ENCODE measurements at places on chromosomes 1 and 21.

GRCh38 chr1:106755682-106756406 lies 300.6 kb upstream of the PRMT6 start:
- peak; percentile 27 for DNase-seq

GRCh38 chr21:35906586-35906985 lies 153.7 kb downstream of the SETD4 start:
- DNase-seq = no peak

DNA sequence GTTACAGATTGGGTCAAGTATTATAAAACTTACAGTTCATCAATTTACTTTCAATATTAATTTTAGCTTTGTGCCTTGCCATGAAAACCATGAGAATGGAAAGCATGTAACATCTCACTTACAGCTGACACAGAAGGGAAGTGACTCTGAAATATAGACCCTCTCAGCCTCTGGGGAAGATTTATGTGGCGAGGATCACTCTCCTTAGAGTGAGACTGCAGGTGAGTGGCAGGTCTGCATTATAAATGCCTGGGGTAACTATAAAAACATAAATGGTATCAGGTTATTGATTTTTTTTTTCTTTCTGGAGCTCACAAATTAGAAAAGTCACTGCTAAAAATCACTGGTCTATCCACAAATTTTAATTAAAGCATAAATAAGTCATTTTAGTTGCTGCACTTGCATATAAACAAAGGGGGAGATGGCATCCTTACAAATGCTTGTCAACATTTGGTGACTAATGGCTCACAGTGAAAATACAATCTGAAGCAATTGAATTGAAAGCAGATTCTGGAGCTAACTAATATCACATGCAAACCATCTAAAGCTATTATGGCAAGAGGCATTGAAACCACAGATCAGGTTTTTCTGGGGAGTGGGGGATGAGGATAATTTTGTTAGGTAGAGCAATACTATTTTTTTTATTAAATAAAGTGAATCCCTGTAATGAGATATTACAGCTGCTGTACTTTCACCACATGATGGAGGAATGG lies 200.9 kb downstream of the TM2D1 start:
- no peak for DNase-seq

- DNase-seq = peak; percentile 45
Measured at GRCh38 chr1:54859700-54860391, 27.1 kb downstream of the DHCR24 start.

DNA sequence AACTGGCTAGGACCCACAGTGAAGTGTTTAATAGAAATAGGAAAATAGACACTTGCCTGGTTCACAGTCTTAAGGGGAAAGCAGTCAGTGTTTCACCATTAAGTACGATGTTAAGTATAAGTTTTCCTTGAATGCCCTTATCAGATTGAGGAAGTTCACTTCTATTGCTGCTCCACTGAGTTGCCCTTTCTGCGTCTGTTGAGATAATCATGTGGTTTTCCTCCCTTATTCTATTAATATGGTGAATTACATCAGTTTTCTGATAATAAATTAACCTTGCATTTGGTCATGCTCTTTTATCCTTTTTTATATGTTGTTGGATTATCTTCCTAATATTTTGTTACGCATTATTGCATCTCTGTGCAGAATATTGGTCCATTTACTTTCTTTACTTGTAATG lies 21.4 kb downstream of the UTS2 start:
- DNase-seq = no peak

GRCh38 chr21:16085421-16085820 lies 355.6 kb downstream of the USP25 start:
- DNase-seq = no peak

GRCh38 chr1:217332431-217333065 lies 298.3 kb downstream of the GPATCH2 start:
- no peak for DNase-seq

DNA sequence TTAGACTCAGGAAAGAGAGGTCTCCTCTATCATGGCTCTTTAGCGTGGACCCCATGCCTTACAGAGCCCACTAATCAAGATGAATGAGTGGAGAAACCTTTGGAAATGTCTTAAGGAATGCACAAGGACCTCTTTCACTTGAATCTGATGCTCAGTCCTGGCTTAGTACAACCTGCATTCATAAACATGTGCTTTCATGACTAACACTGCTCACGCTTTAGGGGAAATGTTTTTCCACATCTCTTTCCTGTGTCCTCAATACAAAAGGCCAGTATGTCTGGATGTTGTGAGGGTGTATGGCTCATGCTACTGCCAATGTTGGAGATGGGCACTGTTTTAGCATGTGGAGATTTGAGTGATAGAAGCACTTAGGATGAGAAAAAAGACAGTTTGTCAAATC lies 14.2 kb upstream of the GNG12 start:
- peak; percentile 80 for DNase-seq

Data from iris pigment epithelial cell (primary cell).